Muscle of leg (tissue), 16 donors: ENCODE measurements at places on chromosomes 7 and 10.

GRCh38 chr10:59876695-59877094 is 29.7 kb downstream of the CCDC6 start:
- no peak for DNase-seq

- no peak for DNase-seq
These were observed 9.6 kb downstream of the GPRIN2 start for GRCh38 chr10:46546591-46547540.

DNA sequence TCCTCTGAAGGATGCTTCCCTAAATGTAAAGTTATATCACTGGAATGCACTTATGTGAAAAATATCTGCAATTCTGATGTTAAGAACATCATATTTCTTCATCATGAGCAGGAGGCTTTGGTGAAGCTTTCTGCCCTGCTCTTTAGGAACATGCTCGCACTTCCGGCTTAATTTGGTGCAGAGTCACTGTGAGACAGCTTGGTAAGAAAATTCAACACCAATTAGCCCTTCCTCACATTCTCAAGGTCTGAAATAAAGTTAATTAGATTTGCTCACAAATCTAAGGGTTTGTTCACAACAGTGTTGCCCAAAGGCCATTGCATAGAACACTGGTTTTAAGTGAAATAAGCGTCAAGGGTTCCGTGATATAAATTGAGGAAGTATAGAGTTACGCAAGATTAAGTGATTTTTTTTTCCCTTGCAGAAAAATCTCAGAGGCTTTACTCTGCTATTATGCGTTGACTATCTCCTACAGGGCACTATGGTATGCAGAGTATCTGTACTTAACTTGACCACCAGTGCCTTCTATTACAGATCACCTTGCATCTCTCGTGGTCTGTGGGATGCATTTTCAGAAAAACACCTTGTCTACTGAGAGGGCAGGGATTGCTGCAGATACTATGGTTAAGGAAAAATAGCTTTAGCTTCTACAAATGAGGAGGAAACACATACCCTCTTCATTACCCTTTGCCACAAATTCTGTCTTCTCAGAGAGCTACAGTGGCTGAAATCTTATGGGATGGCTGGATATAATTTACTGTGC is 953.9 kb downstream of the TYW1 start:
- DNase-seq, result no peak

DNA sequence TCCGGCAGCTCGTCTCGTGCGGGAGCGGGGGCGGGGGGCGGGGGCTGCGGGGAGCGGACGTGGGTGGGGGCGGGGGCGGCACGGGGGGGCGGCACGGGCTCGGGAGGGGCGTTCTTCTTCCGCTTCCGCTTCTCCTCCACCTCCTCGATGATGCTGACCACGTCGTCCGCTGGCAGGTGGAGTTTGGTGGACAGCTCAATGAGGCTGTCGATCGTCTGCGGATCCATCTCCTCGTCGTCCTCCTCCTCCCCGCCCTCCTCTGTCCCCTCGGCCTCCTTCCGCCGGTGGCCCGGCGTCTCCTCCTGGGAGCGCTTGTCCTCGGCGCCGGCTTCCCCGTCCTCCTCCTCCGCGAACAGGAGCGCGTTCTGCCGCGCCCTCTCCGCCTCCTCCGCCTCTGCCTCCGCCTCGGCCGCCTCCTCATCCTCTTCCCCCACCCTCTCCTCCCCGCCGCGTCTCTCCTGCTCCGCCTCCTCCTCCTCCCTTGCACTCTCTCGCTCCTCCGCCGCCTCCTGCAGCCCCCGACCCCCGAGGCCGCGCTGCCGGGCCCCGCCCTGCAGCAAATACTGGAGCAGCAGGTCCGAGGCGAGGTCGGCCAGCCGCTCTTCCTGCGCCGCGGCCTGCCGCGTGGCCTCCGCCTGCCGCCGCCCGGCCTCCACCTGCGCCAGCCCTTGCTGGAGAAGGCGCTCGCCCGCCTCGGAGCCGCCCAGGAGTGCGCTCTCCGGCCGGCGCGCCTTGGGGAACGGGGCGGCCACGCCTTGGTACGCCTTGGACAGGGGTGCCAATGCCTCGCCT is 1.9 kb downstream of the VGF start:
- DNase-seq, result no peak

DNA sequence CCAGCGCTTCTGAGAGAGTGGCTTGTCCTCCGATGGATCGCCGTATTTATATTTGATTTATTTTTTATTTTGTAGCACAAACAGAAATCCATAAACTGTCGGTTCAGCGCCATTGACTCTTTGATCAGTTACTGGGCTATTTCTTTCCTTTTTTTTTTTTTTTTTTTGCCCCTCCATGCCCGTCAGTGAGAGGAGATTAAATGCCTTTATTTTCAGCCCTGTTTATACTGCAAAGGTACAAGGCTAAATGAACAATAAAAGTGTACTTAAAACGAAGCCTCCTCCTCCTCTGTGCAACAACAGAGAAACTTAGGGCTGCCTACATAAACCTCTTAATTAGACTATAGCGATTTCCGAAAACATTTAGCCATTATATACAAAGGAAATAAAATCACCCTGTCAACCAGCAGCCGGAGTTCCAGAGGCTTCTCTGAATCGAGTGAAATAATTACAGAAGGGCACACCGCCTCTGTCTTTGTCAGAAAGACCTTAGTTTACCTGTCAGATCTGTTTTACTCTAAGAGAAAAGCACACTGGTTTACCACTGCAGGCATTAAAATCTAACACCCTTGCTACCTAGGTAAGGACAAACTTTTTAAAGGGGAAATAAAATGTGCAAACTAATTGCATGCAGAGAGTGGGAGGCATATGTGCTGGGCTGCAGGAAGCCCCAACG is 3.5 kb downstream of the EBF3 start:
- peak; percentile 28 for DNase-seq

- no peak for DNase-seq
These were observed 71.0 kb upstream of the ADAM12 start for GRCh38 chr10:126459032-126459831.

DNA sequence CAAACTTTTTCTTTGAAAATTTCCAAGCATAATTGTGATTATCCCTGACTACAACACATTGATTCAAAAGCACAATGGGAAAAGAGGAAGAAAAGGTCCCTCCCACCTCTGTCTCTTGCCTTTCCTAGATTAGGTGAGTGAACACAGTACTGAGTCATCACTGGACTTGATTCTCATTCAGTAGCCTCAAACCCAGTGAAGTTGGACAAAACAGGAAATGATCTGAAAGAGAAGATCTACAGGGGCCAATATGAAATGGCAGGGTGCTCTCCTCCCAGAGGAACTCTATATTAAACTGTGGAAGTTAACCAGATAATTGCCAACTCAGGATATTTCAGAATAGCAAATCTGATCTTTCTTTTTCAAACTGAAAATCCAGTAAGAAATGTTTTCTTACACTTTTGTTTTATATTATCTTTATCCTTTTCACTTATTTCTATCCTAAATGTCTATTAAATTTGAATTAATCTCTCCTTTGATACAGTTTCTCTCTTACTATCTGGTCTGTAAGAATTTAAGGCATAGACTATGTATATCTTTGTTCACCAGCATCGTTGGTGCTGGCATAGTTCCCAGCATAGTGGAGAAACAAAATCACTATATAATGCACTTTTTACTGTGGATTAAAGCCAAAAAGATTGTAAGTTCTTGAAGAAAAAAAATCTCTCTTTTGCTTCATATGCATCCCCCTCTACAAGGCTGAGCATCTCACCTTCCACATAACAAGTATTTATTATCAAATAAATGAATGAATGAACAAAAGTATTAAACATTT is 41.4 kb upstream of the IKZF1 start:
- no peak for DNase-seq

- DNase-seq, result no peak
These were observed 21.2 kb upstream of the BRAF start for GRCh38 chr7:140945940-140946339.

DNA sequence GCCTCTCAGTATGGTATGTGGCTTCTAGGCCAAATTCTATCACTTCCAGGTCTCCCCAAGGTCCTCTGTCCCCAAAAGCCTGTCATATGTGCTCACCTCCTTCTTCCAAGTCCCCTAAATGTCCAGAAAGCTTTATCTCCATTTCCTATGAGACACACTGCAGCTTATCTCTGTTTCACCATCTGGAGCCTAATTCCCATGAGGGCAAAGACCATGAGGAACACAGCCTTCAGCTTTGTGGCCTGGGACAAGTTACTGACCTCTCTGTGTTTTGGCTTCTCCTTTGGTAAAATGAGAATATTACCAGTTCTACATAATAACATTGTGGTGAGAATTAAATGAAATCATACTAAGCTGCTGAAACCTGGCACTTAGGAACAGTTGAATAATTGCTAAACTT is 19.2 kb downstream of the ST8SIA6 start:
- no peak for DNase-seq

GRCh38 chr10:17665747-17666146 is 21.8 kb downstream of the STAM start:
- peak; percentile 18 for DNase-seq

- DNase-seq, result no peak
These were observed 578.6 kb upstream of the GALNT17 start for GRCh38 chr7:70553364-70553763.

- DNase-seq, result no peak
These were observed 55.5 kb downstream of the KLF6 start for GRCh38 chr10:3729397-3729976.

DNA sequence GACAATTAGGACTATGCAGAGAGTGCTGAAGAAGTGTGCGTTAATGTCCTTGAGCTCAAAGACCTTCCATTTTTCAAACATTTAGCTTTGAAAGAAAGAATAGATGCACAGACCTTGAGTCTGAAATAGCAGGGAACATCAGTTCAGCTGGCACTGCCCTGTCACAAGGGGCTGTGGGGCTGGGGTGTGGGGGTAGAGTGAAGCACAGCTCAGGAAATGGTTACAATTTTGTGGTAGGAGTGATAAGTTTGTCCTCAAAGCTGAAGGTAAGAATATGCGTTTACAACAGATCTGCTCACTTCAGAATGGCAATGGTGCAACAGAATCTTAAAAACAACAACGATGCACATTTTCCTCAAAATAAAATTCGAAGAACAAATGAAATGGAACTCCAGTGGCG is 33.6 kb downstream of the SMKR1 start:
- no peak for DNase-seq

DNA sequence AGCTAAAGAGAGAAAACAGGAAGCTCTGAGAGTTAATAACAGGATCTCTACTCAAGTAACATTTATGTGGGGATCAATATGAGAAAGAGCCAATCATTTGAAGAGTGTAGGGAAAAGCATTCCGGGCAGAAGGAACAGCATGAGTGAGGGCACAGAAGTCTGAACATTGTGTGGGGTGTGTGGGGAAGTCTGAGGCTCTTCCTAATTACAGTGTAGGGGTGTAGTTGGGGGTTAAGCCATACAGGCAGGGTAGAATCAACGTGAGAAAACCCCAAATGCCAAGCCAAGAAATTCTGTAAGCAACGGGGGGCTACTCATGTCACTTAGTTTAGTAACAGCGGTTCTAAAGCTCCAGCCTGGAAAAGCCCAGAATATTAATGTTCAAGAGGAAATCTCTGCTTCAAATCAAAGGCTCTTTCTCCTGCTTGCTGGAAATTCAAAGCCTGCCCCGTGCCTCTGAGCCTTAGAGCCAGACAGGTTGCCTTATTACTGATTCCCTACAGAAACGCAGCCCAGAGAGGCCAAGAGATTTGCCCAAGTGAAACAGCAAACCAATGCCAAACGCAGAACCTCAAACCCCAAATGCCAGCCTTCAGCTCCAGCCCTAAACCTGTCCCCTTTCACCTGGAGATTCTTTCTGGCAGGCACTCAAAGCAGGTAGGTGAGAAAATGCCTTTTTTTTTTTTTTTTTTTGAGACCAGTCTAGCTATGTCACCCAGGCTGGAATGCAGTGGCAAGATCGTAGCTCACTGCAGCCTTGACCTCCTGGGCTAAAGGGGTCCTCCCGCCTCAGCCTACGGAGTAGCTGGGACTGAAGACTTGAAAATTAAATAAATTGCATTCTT is 36.1 kb downstream of the DNAJB12 start:
- peak; percentile 25 for DNase-seq

DNA sequence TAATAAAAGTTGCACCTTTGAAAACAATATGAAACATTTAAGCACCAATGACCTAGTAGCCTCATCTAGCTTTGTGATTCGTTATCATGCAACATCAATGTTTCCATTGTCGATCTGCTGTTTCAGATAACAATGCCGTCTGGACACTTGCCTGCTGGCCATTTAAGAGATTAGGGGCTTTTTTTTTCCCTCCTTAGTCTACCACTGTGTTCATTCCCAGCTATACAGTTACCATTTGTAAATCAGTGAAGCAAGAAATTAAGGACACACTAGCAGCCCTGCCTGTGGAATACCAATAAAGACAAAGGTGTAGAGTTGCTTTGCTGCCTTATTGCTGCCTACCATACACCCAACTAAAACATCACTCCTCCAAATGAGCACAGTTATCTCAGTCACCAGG is 37.6 kb upstream of the MYO3A start:
- DNase-seq, result no peak

GRCh38 chr10:43355749-43356371 is 15.6 kb upstream of the FXYD4 start:
- DNase-seq, result no peak

DNA sequence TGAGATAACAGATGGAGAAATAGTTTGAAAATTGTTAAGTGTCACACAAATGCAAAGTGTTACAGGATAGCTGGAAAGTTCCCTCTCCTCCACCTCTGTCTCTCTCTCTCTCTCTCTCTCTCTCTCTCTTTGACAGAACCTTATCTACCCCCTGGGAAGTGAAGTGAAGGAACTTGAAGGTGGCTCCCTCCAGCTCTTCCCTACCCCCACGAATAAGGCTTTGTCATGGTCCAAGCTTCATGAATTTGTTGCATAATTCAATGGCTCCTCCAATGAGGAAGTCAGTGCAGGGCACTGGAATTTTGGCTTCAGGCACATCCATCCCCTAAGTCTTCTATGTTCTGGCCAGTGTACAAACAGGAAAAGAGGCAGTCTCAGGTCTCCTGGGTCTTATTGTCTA is 66.4 kb downstream of the CDHR3 start:
- no peak for DNase-seq

GRCh38 chr10:96310321-96310669 is 6.1 kb downstream of the DNTT start:
- DNase-seq, result no peak

- DNase-seq, result peak; percentile 47
These were observed 699 bp downstream of the CLIP2 start for GRCh38 chr7:74289659-74290552.

DNA sequence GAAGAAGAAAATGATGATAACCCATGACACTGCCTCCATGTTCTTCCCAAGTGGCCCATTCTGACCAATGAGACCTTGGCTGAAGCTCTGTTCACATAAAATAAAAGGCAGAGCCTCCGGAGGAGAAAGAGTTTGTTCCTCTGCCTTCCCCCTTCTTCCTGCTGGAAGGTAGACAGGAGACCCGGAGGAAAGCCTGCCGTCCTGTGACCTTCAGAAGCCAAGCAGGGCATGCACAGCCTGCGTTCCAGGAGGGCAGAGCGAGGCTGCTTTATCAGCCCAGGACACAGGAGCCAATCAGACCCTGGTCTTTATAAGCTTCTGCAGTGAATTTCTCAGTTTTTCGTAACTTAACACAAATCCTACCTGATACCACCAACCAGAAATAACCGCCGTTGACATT is 8.6 kb upstream of the GRID1 start:
- DNase-seq, result no peak

- DNase-seq, result peak; percentile 24
These were observed 316.4 kb downstream of the PTEN start for GRCh38 chr10:88179831-88180230.

GRCh38 chr7:28592861-28593260 is 180.5 kb downstream of the CREB5 start:
- no peak for DNase-seq
